ENCODE measurements at places on chromosomes 12 and 14.

DNA sequence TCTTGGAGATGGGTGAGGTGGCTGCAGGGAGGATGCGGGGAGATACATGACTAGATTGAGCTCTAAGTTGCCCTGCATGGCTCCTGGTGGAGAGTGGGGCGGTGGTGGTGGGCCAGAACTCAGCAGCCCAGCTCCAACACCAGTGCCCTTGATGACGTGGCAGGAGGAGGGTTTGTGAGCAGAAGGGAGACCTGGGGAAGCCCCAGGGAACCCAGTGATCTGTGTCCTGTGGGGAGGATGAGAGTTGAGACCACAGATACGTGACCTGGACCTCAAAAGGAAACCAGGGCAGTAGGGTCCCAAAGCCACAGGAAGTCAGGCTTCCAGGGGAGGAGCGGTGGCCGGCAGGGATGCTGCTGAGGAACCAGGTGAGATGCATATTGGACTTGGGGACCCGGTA, 989.1 kb upstream of the TMEM132C start:
- DNase-seq: no peak

DNA sequence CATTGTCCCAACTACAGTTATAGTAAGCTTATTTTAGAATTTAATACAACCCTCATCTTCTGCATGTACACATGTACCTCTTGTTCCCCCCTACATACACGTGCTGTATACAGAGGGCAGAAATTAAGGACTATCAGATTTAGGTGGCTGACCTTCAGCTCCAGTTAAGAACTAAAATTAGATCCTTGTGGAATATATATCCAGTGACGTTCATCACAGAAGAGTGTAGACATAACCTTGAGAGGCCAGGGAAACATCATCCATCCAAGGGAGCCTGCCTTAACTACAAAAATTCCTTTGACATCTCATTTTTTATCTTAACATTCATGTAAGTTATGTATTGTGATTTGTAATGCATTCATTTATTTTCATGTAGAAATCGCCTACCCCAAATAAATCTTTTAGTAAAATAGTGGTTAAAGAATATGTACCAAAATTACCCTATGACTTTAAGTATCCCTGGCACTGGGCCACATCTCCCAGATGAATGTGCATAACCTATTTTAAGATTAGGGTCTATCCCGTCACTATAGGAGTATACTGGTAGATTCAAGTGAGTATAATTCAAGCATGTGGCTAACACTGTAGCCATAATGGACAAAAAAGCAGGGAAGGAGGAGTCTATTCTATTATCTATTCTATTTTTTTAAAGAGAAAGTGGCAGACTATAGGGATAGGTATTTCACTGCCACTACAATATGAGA, 27.5 kb downstream of the RIC8B start:
- DNase-seq: no peak

DNA sequence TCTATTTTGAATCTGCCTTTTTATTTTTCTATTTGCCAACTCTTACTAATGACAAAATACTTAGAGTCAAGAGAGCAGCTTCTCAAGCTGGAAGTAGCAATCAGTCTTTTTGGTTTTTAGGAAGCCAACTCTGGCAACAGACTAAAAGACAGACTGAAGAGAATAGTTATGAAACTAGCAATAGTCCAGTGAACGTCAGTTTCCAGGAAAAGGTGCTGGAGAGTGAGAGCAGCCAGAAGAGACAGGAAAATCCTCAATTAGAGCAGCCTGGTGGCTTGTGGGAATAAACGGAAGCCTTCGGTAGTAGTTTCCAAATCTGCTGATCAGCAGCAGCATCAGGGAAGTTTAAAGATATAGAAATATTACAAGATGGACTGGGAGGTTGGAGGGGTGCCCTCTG, 27.1 kb downstream of the ATG14 start:
- no peak for DNase-seq

DNA sequence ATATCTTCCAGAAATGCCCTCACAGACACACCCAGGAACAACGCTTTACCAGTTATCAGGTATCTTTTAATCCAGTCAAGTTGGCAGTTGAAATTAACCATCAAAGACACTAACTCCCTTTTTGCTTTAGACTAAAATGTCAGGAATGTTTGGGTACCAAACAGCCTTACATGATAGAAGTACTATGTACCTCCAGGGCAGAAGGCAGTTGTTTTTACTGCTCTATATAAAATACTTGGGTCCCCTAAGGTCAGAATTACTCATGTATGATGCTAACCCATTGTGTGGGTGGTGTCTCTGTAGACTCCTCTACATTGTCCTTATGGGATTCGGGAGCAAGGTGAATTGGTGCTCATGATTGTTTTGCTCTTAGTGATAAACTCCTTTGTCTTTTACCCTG, 492.5 kb upstream of the FLRT2 start:
- no peak for DNase-seq

DNA sequence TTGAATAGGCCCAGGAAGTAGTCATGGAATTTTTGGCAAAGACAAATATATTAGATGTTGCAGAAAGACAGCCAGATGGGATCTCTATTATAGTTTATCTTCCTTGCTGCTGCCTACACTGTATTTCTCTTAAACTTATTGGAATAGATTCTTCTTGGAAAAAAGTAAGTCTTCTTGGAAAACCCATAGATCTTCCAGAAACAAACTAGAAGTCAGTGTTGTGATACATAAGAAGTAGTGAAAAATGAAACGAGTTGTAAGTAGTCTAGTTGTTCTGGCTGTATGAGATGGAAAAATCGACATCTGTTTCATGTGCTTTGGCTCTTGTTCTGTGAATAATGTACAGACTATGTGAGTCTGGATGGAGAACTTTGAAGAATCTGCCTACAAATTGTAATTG, 29.0 kb downstream of the GLIPR1L2 start:
- DNase-seq: no peak

- DNase-seq: no peak
Observed at GRCh38 chr12:65232476-65233077, 45.9 kb upstream of the MSRB3 start.

DNA sequence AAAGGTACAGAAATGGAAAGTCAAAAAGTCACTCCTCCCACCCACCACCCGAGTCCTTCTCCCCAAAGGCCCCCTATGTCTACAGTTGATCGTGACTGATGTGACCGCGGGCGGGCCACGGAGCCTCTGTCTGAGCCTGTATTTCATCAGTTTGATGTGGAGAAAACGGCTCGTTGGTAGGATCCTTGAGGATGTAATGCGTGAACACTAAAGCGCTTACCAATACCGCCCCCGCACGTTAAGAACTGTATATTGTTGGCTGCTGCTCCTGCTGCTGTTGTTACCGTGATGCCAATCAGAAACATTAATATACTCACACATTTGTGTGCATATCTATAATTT, 24.6 kb upstream of the UBC start:
- peak; percentile 76 for DNase-seq

GRCh38 chr12:34244608-34245007, 222.3 kb downstream of the ALG10 start:
- no peak for DNase-seq

- DNase-seq: no peak
Observed at GRCh38 chr12:110312581-110313360, 31.7 kb downstream of the ATP2A2 start.

DNA sequence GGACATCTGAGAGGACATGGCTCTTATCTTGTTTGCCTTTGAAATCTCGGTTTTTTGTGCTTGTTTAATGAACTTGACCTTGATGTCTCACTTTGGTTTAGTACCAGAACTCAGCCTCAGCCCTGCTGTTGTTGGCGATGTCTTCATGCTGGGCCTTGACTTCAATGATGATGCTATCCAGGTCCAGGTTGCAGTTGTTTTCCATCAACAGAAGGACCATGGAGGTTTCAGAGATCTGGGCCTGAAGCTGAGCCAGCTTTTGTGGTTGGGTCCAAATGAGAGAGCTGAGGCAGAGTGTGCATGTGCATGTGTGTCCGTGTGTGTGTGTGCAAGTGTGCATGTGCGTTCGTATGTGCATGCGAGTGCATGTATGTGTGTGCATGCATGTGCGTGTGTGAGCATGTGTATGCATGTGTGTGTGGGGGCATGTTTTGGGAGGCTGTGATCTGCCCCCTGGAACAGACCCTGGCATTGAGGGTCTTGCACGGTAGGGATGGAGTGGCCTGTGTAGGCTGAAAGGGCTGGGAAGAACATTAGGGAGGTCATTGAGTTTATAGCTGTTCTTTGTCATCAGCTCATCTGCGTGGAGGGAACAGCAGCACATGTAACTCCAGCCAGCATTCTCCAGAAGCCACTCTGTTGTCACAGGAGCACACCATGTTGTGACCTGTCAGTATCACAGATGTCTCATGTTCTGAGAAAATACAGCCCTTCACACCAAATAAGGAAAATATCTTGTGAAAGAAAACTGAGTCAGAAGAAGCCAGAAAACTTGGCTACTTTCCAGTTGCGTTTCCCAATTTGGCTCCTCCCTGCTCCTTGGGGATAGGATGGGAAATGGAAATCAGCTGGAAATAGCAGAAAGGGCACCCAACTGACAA, 10.0 kb upstream of the KRT82 start:
- no peak for DNase-seq

All from activated naive CD4-positive, alpha-beta T cell treated with anti-CD3 and anti-CD28 coated beads, Interleukin-2, amount 10 ng/mL, durations not matched to agents 7 days and 5 days (primary cell).